ENCODE measurements at places on chromosomes 13 and 19.
A peak's percentile ranks its signal among the peaks of the same experiment; 100 is the strongest.

GRCh38 chr19:19224150-19224851 is 12.5 kb downstream of the NCAN start:
- DNase-seq = no peak

DNA sequence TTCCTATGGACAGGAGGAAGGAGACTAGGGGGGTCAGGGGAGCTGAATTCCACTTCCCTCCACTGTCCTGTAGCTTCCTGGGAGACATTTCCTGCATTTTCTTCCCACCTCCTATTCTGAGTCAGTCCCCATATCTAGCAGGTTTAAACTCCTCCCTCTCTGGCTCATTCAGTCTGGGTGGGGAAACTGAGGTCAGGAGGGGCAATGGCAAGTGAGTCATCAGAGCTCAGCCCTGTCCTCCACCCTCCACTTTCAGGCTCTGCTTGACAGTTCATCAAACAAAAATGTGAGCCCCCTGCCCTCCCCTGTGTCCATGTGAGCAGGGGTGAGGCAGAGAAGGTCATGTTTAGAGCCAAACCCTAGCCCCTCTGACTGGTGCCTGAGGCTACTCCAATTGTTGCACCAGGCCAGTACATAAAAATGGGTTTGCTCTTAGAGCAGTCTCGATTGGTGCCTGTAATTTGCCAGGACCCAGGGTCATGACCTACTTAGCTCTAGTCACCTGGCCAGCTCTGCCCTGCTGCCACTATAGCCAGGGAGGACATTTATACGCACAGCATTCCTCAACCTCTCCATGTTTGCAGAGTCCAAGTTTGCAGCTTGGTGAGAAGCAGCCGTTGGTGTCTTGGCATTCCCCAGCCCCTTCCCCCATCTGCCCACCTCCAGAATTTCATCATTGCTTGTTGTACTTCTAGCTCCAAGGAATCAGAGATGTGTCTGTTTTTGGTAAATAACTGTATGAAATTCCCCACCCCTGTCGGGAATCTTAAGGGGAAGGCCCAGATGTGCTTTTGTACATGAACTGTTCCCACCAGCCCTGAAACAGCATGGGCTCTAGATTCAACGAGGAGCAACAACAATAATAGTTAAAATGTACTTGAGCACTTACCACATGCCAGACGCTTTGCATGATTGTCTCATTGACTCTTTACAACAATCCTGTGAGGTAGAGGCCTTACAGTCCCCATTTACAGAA is 20.7 kb downstream of the SAMD4B start:
- no peak for DNase-seq

GRCh38 chr19:22331521-22331920 is 45.3 kb downstream of the ZNF729 start:
- no peak for DNase-seq

- DNase-seq = peak; percentile 83
These were observed 2.5 kb upstream of the LHB start for GRCh38 chr19:49019242-49019932.

GRCh38 chr19:46896076-46896794 is 35.4 kb downstream of the ARHGAP35 start:
- no peak for DNase-seq

GRCh38 chr19:4473763-4474513 is 1.8 kb downstream of the HDGFL2 start:
- no peak for DNase-seq

DNA sequence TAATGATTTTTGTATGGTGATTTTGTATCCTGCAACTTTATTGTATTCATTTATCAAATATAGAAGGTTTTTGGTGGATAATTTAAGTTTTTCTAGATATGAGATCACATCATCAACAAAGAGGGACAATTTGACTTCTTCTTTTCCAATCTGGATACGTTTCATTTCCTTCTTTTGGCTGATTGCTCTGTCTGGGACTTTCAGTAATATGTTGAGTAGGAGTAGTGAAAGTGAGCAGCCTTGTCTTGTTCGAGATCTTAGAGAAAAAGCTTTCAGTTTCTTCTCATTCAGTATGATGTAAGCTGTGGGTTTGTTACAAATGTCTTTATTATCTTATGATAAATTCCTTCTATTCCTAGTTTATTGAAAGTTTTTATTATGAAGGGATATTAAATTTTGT is 352.0 kb upstream of the DACH1 start:
- no peak for DNase-seq

GRCh38 chr19:53873773-53874605 is 6.3 kb downstream of the MYADM start:
- no peak for DNase-seq

GRCh38 chr19:5001615-5002014 is 32.7 kb downstream of the KDM4B start:
- peak; percentile 64 for DNase-seq

DNA sequence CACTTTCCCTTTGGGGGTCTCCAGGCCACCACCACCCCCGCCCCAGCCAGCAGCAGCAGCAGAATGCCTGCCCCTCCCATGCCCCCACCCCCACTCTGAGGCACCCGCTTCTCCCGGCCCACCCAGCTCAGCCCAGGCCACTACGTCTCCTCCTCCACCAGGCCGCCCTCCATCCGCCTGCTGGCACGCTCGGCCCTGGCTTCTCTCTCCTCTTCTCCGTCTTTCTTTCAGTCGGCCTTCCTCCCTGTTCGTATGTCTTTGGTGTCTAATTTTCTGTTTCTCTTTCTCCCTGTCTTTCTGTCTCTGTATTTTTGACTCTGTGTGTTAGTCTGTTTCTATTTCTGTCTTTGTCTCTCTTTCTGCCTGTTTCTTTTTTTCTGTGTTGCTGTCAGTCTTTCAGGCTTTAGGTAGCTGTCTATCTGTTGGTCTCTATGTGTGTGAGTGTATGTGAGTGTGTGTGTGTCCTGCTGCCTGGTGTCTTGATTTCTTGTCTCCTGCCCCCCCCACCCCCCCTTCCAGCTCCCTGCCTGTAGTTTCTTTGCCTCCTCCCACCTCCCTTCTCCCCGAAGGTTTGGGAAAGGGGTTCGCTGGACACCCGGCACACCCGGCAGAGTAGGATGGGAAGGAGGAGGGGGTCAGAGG is at the start of gene LGI4:
Gene LGI4, minus strand, starts transcription at position 459 of the 642 bp plus-strand sequence. Its CDS starts 379 bp downstream, at position 80.
- DNase-seq = no peak

- no peak for DNase-seq
These were observed 90.9 kb downstream of the NALCN start for GRCh38 chr13:101325423-101325822.

GRCh38 chr13:102793611-102794355 is 5.0 kb downstream of the POGLUT2 start:
- DNase-seq = no peak

- DNase-seq = peak; percentile 65
These were observed at the start of gene ARHGEF18 for GRCh38 chr19:7348587-7349230. Gene ARHGEF18 (plus strand): TSS chr19:7348937. CDS start chr19:7362891, 13,954 bp downstream.

- DNase-seq = no peak
These were observed 1988.1 kb upstream of the PCDH20 start for GRCh38 chr13:63403733-63404132.

DNA sequence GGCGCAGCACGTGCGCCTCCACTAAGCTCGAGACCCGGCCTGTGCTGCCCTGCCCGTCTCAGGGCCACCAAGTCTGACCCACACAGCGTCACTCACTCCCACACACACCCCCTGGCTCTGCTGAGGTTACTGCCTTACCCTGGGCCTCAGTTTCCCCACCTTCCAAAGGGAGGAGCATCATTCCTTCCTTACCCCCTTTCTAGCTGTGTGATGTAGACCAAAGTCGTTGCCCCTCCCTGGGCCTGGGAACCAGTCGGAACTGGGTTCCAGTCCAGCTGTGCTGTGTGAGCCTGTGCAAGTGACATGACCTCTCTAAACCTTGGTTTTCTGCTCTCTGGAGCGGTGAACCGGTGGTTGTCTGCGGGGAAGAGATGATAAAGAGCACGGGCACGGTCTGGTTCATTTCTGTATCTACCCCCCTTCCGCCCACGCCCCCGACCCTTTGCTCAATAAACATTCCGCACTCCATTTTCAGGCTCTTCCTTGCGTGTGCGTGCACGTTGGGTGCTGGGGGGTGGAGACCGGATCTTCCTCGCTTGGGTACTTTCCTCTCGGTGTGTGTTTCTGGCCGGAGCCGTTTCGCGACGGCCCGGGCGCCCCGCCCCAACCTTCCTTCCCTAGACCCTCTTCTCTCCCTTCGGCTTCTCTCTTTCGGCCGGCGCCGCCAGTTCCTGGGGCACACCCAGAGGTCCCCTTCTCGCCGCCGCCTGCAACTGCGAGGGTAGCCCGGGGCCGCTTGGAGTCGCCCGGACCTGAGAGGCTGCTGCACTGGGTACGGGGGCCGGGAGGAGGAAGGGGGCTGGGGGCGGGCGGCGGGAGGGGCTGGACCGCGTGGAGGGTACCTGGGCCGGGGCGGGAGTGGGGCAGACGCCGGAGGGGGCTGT is at the start of gene ZNF581:
Gene ZNF581, plus strand, starts transcription at position 647 of the 884 bp plus-strand sequence. CDS start 923 bp downstream, outside the sequence.
- DNase-seq = peak; percentile 88

DNA sequence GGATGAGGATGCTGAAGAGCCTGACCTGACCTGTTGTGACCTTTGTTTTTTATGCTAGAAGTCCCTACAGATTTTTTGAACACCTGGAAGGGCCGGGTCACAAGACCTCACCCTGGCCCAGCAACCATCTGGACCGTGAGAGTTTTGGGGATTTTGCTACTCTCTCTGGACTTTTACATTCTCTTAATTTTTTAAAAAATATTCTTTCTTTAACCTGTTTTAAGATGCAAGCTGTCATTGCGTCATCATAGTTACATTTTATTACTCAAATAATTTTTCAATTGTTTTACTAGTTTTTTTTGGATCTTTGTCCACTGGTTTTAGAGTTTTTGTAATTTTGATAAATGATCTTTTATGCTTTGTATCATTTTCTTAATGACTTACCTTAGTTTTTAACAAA is 7.5 kb downstream of the DKKL1 start:
- no peak for DNase-seq

GRCh38 chr19:17835182-17836006 is 12.4 kb downstream of the JAK3 start:
- no peak for DNase-seq

DNA sequence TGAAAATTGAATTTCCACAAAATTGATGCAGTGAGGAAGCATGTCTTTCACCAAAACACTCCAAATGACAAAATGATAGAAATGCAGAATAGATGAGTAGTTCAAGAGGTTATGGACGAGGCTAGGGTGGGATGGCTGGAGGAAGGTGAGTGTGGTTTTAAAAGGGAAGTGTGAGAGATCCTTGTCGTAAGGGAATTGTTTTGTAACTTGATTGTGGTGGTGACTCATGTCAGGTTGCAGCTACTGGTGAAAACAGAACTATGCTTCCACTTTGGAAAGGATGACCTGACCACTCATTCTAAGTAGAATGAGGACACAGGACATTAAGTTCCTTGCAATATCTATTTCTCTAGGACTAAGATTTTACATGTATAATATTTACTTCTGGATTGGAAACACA is 345.7 kb downstream of the MTUS2 start:
- DNase-seq = no peak

DNA sequence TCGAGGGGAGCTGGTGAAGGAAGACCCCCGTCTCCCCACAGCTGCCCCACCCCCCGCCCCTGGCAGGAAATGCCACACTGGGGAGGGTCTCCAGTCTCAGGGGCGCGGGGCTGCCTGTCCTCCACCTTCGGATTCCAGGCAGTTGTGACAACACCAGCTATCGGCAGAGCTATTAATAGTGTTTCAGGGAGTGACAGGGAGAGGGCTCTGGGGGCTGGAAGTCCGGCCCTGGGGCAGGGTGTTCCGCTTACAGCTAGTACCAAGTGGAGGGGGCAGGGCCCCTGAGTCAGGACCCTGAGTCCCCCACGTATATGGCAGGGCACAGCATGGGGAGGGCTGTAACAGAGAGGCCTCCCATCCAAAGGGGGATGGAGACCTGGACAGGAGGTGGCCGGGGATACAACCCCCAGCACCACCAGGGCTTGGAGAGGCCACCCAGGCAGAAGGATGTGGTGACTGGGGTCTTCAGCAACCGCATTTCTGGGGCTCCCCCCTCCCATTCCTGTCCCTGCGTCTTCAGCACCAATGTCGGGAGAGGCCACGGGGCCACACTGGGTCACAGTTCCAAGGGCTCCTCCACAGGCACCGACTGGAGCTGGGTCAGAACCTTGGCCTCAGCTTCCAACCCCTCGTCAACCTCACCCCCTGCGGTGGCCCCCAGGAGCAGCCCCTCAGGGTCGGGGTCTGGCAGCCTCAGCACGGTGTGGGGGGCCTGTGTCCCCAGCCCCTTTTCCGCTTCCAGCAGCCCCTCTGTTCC is 3.9 kb downstream of the SIX5 start:
- no peak for DNase-seq

GRCh38 chr19:50790922-50791467 is 780 bp downstream of the ACP4 start:
- DNase-seq = no peak

GRCh38 chr13:44938854-44939253 is 50.4 kb downstream of the NUFIP1 start:
- no peak for DNase-seq

GRCh38 chr13:32638739-32639138 is 52.5 kb downstream of the PDS5B start:
- peak; percentile 33 for DNase-seq

DNA sequence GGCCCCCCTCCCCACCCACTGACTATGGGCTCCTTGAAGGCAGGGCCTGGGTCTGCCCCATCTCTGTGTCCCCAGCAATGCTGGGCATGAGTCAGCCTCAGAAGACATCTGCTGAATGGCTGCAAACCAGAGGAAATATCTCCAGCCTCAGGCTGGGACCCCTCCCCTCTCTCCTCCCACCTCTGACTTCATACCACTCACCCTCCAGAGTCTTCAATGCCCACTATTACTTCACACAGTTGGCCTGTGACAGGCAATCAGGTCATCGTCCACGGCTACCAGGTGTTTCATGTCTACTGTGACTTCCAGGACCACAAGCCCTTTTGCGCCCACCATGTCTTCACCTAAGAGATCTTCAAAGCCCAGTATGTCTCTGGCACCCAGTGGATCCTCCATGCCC is at the start of gene SRRM5:
Gene SRRM5, plus strand, starts transcription at position 301 of the 400 bp plus-strand sequence. Its CDS starts 34 bp downstream, at position 335.
- no peak for DNase-seq

DNA sequence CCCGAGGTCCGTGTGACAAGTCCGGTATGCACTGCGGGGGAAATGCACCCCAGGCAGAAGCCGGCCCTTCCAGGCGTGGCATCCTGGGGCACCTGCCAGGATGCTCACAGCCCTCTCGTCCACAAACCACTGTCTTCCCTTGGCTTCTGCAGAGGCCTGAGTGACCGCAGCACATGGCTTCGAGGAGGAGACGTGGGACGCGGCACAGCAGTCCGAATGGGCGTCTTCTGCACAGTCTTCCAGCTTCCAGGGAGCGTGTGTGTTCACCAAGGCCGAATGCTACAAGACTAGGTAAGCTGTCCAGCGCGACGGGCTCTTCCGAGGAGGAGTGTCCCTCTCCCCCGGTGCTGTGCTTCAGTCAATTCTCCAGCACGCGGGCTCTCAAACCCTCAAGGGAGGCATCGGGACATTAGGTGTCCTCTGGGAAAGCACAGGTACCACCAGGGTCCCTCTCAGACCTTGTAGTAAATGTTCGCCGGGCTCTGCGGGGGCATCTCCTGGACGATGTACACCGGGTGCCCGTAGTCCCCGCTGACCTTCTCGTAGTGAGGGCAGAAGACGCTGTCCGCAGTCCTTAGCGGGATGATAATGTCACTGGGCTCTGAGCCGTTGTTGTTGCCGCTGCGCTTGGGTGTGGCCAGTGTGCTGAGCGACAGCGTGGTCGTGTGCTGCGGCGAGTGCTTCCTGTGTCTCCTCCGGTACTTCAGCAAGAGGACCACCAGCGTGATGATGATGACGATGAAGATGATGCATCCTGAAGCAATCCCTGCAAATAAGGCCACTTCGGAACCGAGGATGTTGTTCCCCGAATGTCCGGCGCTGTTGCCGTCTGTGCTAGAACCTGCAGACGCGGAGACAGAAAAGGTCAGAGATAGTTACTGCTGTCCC is 42.6 kb downstream of the EFNB2 start:
- no peak for DNase-seq

Measured in stimulated activated CD8-positive, alpha-beta memory T cell treated with anti-CD3 and anti-CD28 coated beads, Interleukin-4, amount 100 ng/mL, for 48 hours (primary cell).